ENCODE measurements at places on chromosomes 12 and 14. TPM values are rescaled to one million over a fixed set of nuclear protein-coding genes. Genes with fewer than 3 reads are reported as not detected.

DNA sequence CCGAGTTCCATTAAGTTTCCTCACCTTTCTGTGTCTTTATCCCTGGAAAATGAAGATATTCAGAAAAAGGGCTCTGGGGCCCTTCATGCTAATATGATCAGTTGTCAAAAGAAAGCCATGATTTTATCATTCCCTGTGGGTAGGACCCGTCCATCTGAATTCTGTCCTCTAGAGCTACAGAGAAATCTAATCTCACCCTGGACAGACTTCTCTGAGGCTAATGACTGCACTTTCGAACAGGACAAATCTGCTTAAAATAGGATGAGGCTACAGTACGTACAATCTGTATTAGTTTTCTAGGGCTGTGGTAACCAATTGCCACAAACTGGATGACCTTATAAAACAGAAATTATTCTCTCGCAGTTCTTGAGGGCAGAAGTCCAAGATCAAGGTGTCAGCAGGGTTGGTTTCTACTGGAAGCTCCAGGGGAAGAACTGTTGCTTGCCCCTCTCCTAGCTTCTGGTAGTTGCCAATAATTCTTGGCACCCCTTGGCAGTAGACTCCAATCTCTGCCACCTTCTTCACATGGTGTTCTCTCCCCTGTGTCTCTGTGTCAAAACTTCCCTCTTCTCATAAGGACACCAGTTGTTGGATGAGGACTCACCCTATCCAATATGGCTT, 1.3 kb downstream of the AK7 start:
- peak; percentile 17 for DNase-seq

- DNase-seq = no peak
Measured at GRCh38 chr12:92336641-92337040, 191.0 kb upstream of the BTG1 start.

DNA sequence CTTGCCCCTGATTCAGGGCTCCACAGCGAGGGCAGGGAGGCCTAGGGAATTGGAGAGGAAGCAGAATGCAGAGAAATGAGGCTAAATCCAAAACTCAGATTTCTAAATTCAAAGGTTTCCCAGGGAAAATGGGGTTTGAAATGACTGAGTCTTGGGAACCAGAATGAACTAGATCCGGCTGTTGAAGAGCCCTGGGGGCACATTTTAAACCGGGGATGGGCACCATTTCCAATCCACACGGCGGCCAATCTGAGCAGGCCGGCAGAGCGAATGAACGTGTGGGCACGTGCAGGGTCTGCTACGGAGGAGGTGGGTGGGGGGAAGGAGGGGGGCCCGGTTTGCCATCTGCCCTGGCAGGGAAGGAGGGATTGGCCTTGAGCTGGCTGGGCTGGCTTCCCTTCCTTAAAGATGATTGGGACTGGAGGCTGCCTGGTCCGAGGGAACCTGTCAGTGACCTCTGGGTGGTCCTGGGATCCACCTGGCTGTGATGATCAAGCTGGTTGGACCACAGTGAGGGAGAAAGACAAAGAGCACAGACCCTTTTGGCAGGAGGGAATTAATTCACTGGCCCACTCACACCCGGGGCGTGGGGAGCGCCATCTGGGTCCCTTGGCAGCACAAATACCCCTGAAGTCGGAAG, 161.0 kb downstream of the RBM19 start:
- DNase-seq = no peak

GRCh38 chr12:92554158-92555073, 148.4 kb upstream of the PLEKHG7 start:
- no peak for DNase-seq

DNA sequence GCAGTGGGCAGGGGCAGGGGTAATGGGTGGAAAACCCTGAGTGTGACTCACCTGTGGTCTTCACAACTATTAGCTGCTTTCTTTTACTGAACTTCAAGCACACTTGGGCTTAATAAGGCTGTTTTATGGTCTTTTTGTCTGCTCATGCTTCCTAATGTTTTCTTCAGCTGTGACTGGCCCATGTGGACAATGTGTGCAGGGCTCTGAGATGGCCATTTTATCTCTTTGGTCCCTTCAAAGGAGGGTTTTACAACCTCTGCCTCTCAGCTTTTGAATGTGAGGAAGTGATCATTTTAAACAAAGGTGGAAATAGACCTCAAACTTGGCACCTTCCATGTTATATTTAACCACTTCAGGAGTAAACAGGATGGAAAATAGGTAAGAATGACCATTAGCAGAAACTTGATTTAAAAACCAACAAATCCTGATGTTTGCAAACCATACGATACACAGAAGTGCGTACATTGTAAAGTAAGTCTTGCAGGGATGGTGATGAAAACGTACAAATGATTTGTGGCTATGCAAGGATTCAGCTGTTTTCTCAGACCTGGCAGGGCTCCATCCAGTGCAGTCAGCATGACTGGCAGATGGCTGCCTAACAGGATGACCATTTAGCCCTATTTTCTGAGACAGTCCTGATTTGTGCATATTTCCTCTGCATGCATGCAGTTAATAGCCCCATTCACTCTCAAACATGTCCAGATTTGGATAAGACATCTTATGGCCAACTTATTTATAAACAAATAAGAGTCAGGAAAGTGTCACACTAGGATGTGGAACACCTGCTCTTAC, 103.2 kb downstream of the SLC38A4 start:
- DNase-seq = no peak

Gene TCL1B
- not detected for total RNA-seq
